ENCODE measurements at places on chromosomes 1 and 21. TPM values are rescaled to one million over a fixed set of nuclear protein-coding genes. Genes with fewer than 3 reads are reported as not detected.
A peak's percentile ranks its signal among the peaks of the same experiment; 100 is the strongest.

Gene RCC2
- 85.2 TPM for total RNA-seq

DNA sequence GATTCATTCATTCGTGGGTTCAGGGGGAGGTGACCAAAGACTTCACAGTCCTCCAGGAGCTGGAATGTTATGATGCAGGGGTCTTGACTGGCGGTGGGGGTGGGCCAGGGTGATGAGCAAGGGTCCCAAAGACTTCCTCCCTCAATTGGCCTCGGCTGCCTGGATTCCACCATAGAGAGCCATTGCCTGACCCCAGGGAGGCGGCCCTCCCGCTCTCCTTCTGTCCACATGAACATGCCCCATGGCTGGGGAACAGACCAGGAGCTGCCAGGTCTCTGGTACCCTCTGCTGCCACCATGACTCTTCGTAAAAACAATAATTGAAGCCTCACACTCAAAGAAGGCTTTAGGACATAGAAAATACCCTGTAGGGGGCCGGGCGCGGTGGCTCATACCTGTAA, 102.5 kb upstream of the CASZ1 start:
- DNase-seq = no peak

DNA sequence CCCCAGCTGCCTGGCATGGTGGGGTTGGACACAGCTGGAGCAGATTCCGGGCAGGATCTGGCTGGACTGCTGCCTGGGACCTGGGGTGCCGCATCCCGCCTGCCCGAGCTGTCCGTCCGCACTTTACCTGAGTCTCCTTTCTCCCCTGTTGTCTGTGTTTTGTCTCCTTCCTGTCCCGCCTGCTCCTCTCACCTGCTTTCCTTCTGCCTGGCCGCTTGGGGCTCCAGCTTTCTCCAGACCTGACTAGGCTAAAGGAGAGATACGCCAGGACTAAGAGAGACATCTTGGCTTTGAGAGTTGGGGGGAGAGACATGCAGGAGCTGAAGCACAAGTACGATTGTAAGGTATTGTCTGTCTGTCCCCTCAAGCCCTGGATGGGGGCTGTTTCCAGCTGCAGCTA, 73.3 kb downstream of the ARHGEF10L start:
- no peak for DNase-seq

Gene TCHHL1
- not detected for total RNA-seq

GRCh38 chr21:26587736-26588201, 14.7 kb upstream of the CYYR1 start:
- no peak for DNase-seq

- no peak for DNase-seq
Observed at GRCh38 chr21:35406635-35407034, 357.5 kb upstream of the RUNX1 start.

Gene LRRC3
- 3.8 TPM for total RNA-seq

DNA sequence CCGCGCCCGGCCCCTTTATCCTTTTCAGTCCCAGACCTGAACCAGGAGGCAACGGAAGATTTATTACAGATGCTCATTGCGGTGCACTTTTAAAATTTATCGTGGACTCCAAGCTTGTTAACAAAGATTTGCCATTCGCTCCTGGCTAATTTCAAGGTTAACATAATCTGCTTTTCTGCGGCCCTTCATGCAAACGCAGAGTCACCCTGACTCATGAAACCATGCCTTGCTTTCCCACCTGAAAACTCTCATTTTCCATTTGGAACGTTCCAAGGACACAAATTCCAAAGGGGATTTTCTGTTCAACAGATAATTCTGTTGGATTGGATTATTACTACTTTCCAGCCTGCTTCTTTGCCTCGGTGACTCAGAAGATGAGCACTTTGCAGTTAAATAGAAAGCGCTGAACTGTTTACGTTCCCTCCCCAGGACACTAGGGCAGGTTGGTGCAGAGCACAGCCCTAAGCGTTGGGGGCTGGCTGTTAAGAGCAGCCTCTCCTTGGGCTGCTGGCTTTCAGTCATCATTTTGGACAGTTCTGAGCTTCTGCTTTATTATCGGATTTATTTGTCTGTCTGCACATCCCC, 51.1 kb downstream of the CD247 start:
- no peak for DNase-seq

Gene TOMM20
- 104 TPM for total RNA-seq

- DNase-seq = no peak
Observed at GRCh38 chr1:65564493-65564892, 144.0 kb downstream of the LEPR start.

- DNase-seq = no peak
Observed at GRCh38 chr1:19481826-19482398, 3.4 kb downstream of the CAPZB start.

Gene OR2T10
- total RNA-seq = not detected

Gene TBX19
- total RNA-seq = 2.3 TPM

- DNase-seq = no peak
Observed at GRCh38 chr1:220684890-220685289, 5.3 kb upstream of the C1orf115 start.

Gene MNDA
- 2.1 TPM for total RNA-seq

Gene PROX1
- 3.0 TPM for total RNA-seq

Gene ZBTB37
- total RNA-seq = 20.4 TPM

DNA sequence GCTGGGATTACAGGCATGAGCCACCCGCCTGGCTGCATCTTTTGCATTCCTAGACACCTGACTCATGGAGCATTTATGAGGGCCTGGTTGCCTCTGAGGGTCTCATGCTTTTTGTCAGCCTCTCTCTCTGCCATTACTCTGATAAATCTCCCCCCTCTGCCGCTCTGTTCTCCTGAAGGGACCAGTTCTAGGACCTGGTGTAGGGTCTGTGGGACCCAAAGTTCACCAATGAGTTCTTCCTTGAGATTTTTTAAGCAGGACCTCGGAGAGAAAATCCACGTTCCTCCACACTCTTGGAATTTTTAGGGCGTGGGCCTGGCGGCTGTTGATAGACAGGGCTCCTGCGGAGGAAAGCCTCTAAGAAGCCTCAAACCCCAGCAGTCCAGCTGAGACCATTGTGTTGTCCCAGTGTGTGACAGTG, 91.9 kb upstream of the ERRFI1 start:
- DNase-seq = no peak

- DNase-seq = peak; percentile 19
Observed at GRCh38 chr1:30612536-30613065, 110.8 kb downstream of the MATN1 start.

GRCh38 chr1:40399984-40400704, 26.6 kb downstream of the SMAP2 start:
- DNase-seq = no peak

Gene LCE2A
- total RNA-seq = not detected

GRCh38 chr1:26784023-26784871, 3.5 kb upstream of the PIGV start:
- DNase-seq = peak; percentile 81

DNA sequence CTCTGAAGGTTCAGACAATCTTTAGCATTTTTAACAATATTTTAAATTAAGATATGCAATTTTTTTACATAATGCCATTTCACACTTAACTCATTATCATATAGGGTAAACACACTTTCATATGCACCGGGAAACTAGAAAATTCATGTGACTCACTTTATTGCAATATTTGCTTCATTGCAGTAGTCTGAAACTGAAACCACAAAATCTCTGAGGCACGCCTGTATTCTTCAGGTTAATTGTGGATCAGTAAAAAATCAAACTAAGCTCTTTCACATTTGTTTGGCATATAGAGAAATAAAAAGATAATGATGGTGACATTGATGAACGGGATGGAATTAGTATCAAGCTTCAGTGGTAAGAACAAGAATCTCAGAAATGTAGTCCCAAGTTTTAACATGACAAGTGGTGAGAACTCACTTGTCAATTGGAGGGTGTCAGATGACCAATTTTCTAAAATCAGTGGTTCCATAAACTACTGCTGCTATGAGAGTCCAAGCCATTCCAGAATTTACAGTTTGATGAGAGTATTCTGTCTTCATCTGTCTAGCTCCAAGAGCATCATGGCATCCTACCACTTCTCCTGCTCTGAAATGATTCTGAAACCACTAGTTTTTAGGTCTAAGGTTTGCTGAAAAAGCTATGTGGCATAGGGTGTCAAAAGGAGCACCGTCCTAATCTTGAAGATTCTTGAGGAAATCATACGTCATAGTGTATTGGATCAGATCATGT, 281.0 kb downstream of the PTPRC start:
- no peak for DNase-seq

Gene TOMM40L
- total RNA-seq = 17.5 TPM

DNA sequence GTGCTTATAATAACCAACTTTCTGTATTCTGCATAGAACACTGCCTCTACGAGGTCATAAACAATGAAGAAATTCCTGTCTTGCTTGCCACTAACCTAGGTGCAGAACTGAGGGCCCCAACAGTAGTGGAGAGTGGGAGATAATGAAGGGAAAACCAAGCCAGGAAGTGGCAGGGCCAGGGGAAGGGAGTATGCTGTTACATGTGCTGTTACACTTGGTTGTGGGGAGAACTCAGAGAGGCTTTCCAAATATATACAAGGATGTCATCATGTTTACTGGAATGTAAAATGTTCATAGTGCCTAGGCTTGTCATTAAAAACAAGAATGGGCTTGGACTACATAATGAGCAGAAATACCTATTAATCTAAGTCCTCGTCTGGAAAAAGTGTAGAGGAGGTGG, 31.1 kb downstream of the NHLH2 start:
- no peak for DNase-seq

DNA sequence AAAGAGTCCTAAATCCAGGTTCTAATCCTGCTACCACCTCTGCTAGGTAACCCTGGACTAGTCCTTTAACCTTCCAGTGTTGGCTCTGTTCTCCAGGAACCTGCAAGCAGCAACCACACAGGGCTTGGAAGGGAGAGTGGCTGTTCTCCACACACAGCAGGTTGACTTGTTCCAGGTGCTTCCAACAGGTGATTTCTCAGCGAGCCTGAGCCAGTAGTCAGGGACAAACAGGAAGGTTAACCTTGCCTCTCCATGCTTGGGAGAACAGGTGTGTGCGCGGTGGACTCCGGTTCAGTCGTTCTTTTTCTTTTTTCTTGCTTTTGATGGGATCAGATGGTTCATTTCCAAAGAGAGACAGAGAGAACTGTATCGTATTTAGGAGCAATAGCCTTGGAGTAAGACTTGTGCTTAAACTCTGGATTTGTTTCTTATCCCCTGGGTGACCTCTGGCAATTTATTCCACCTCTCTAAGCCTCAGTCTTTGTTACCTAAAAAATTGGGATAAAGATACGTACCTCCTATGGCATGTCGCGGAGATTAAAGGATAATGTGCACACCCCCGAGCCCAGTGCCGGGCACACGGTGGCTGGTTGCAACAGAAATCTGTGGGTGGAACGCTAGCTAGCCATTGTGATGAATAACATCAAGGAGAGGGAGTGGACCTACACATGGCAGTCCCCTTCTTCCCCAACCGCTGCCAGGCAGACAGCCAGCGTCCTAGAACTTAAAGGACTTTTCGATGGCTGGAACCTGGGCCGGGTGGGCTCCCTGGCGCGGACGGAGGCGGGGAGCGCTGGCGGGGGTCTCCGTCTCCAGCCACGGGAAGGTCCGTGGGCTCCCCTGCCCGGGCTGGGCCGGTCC, 583 bp upstream of the CACHD1 start:
- DNase-seq = no peak

- DNase-seq = no peak
Observed at GRCh38 chr1:243260221-243260880, 4.5 kb downstream of the SDCCAG8 start.

DNA sequence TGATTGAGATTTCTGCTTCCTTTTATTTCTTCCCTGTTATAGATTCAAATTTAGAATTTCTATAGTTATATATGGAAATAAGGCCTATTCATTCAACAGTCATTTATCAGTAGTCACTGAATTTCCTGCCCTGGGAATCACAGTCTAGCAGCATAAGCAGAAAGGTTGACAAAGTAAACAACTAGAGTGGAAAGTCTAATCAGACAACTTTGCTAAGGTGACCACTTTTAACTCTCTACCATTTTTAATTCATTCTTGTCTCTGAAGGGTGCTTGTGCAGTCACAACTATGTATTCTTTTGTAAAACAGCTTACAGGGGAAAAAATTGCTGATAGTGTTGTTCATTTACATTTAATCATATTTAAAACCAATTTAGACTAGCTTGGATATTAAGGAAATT, 66.1 kb upstream of the PLA2G4A start:
- no peak for DNase-seq

GRCh38 chr1:22245100-22245650, 102.3 kb upstream of the WNT4 start:
- no peak for DNase-seq

DNA sequence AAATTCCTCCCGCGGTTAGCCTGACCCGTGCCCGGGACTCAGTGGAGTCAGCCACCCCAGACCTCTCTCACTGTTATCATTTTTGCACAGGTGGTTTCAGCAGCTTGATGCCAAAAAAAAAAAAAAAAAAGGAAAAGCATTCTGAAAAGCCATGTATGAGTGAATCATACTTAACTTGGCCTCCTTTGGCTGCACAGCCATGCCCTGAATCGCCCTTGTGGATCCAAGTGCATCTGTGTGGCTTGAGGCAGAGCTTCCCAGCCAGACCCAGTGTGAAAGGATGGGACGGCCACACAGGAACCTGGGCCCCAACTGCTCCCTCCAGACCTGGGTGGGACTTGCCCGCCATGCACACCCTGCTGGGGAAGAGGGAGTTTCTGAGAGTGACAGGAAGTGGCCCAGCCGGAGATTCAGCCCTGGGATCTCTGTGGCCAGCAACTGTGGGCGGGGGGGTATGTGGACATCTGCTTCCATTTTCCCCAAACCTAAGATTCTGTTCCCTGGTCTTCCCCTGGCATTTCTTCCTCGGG, 8.6 kb downstream of the YBEY start:
- DNase-seq = no peak

GRCh38 chr1:36136535-36136934, 11.5 kb upstream of the COL8A2 start:
- no peak for DNase-seq

DNA sequence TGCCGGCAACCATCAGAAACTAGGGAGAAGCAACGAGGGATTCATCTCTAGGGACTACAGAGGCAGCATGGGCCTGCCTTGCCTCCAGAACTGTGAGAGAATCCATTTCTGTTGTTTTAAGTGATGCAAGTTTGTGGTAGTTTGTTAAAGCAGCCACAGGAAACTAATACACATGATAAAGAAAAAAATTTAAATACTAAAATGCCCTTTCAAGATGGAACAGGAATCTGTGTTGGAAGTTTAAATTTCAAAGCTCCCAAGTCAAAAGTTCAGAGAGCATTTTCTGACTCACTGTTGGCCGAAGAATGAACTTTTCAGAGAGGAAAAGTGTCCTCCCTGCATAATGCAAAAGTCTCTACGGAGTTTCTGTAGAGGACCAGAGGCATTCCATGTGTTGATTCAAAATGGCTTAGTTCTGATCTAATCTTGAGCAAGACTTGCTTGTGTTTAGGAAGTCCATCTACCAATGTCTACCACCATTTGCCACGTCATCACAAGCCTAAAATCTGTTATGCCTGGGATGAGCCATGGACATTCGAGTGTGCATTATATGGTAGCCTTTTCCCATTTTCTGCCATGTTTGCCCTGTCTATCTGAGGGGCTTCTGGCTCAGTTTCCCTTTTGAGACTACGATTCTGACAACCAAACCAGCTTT, 22.4 kb upstream of the ARHGAP29 start:
- no peak for DNase-seq

- DNase-seq = no peak
Observed at GRCh38 chr1:157170677-157171515, 32.7 kb upstream of the ETV3 start.

Measured in ureter (tissue), 1 donor.